ENCODE measurements at places on chromosomes 12 and 14. TPM values are rescaled to one million over a fixed set of nuclear protein-coding genes. Genes with fewer than 3 reads are reported as not detected.

The KRT2 gene
- not detected for total RNA-seq

The EGLN3 gene
- 8.3 TPM for total RNA-seq

The OAS2 gene
- total RNA-seq, result 199 TPM

The MYBPC1 gene
- not detected for total RNA-seq

The AQP5 gene
- total RNA-seq, result not detected

DNA sequence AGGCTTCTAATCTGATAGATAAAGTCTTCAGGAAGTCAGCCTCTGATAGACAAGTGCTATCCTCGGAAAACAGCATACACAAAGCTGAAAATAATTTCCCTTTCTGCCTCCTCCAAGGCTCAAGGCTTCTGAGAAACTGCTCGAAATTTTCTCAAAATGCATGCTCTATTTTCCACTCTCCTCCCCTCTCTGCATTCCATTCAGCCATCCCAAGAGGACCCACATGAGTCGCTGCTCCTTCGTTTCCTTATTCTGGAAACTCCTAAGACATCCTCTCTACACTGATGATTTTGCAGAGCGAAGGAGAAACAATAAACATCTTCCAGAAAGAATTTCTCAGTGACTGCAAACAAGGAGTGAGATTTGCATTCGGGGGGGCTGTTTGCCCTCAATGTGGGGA is 92.2 kb upstream of the SFSWAP start:
- DNase-seq, result no peak

- no peak for DNase-seq
Measured at GRCh38 chr12:85740186-85740585, 96.0 kb downstream of the RASSF9 start.

DNA sequence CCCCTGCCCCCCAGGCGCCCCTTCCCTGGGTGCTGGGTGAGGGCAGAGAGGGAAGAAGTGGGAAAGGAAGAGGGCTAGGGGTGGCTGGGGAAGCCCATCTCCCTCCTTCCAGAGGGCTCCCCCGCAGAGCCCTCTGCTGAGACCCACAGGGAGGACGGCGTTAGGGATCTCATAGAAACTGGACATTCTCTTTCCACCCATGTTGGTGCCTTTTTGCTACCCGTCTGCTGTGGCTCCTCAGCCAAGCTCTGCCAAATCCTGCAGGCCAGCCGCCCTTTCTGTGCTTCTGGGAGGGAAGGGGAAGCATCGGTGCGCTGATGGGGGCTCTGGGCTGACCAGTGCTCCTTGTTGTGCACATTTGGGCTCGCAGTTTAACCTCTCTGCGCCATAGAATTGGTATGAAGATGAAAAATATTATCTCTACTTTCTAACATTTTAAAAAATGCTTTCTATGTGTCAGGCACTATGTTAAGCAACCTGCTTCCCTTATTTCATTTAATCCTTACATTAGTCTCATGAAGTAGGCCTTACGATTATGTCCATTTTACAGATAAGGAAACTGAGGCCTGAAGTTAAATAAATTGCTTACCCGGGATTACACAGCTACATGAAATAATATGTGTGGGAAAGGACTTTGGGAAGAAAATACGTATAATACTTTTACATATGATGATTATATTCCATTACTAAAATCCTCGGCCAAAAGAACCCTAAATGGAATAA is 981 bp downstream of the SLC48A1 start:
- no peak for DNase-seq

DNA sequence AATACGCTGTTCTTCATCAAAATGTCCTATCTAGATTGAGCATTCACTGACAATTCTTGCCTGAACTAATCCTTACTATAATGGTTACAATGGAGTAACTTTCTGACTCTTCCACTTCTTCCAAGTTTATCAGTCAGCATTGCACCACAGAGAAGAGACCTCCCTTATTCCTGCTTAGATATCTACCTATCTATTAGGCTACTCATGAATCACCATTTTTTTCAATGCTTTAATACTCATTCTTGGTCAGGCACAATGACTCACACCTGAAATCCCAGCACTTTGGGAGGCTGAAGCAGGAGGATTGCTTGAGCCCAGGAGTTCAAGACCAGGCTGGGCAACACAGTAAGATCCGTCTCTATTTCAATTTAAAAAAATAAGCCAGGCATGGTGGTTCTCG is 39.3 kb downstream of the RPS6KA5 start:
- no peak for DNase-seq

DNA sequence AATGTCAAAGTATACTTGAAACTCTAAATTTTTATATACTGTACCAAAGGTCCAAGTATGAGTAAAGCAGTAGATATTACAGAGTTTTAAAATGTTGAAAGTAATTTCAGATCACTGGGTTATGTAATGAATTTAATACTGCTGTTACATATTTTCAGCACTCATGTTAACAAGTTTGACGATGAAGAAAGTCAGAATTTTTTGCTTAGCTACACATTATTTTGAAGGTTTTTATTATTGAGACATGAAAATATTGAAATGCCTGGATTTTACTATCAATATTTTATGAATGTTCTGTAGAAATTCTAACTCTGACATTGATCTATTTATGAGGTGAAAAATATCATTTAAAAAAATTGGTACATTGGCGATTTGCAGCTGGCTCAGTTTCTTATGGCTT is 1030.3 kb downstream of the FSCB start:
- DNase-seq, result no peak

DNA sequence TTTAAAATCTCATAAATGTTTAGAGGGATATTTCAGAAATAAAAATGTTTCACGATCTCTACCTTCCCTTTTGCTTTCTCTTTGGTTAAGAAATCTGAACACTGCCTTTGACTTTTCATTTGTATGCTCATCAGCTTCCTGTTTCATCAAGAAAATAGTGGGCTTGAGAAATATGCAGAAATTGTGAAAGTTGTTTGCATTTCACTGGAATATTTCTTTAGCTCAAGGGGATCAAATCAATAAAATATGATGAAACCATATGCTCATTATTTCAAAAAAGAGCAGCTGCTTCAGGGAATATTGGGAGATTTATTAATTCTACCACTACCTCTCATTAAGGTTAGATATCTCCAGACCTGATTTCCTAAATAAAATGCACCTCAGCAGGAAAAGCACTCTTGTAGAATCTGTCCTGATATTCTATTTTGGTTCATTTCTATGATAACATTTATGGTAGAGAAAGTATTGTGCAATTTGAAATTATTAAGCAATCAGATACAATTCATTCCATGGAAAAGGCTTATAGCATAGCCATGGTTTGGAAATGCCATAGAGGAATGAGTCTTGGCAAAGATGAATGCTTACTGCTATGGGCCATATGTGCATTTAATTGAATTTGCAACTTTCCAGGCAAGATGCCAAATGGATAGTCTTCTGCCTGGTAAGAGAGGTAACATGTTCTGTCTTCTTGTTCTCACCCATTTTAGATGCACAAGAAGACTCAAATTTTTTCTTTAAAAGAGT is 212.6 kb upstream of the SLC16A7 start:
- no peak for DNase-seq

- DNase-seq, result peak; percentile 42
Measured at GRCh38 chr12:106301611-106302321, 767 bp upstream of the TCP11L2 start.

- no peak for DNase-seq
Measured at GRCh38 chr14:39474416-39474911, 42.2 kb upstream of the FBXO33 start.

- DNase-seq, result no peak
Measured at GRCh38 chr12:109581856-109582255, 8.3 kb downstream of the MVK start.

DNA sequence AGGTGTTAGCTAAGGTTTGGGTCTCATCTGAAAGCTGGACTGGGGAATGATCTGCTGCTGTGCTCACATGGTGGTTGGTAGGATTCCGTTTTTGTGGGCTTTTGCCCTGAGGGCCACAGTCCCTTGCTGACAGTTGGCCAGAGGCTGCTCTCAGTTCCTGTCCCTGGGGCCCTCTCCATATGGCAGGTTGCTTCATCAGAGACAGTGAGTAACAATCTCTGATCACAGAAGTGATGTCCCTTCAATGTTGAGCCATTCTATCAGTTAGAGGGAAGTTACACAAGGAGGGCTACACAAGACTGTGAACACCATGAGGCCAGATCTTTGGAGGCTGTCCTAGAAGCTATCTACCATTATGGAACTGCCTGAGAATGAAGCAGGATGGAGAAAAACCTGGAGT is 137.2 kb downstream of the AACS start:
- DNase-seq, result no peak

DNA sequence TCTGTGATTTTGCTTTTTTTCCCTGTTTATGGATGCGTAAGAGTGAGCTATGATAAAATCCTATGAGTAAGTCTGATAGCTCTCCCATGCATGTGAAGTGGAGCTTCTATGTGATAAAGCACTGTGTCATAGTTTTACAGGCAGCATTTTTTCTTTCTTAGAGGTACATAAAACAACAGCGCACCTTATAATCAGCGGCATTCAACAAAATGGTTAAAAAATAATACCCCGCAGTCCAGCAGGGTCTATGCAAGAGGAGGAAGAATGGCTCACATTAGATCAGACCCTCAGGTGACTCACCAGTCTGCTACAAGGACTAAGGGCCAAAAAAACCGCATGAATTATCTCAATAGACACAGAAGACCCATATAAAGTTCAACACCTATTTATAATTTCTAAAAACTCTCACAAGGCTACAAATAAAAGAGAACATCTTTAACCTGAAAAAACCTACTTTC is 33.0 kb upstream of the TMEM179 start:
- DNase-seq, result no peak

GRCh38 chr14:102560458-102561261 is 31.8 kb upstream of the RCOR1 start:
- no peak for DNase-seq

- DNase-seq, result no peak
Measured at GRCh38 chr14:74524076-74524811, 30.7 kb downstream of the ISCA2 start.

DNA sequence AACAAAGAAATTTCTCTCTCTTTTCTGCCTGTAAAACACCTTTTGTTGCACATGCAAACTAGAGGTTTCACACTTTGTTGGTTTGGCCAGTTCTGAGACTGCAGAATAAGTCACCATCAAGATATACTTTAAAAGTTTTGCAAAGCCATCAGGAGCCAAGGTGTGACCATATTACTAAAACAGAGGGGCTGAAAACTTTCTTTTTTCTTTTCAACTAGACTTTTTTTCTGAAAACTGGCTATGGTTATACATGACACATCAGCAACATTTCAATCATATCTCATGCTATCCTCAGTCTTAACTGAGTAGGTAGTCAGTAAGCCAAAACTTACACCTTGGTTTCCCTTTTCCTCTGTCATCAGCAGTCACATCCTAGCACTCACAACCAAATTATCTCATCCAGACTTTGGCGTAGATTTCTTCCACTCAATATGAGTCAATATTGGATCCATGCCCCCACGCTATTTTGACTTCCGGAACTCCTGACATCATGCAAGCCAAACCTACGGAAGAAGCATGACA is 4.1 kb upstream of the IFNG start:
- DNase-seq, result no peak

- no peak for DNase-seq
Measured at GRCh38 chr14:84988357-84988756, 541.6 kb upstream of the FLRT2 start.

- DNase-seq, result no peak
Measured at GRCh38 chr12:46446645-46447044, 74.1 kb upstream of the SLC38A2 start.

Data from activated naive CD4-positive, alpha-beta T cell treated with anti-CD3 and anti-CD28 coated beads, Interleukin-2, amount 50 U/mL, for 72 hours (primary cell).